ENCODE measurements at places on chromosomes 6 and 20.
A peak's percentile ranks its signal among the peaks of the same experiment; 100 is the strongest.

- DNase-seq = no peak
Observed at GRCh38 chr20:57167971-57168701, 98.3 kb downstream of the BMP7 start.

DNA sequence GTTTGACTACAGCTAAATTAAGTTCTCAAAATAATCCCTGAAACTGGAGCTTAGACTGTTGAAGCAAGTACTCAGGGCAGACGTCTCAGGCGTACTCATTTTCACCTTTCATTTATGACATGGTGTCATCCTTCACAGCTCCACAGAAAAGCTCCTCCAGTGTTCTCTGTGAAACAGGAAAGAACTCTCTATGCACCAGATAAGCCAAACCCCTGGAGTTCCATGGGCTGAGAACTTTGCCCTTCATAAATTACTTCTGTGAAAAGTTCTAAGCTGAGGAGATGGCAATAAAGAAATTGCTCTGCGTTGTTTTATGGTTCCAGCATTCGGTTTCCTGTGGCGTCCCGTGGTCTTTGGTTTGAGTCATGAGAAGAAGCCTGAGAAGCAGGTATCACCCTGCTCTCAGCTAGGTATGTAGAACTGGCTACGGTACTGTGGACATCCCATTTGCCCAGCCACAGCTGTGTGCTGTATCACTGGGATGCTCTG is 20.2 kb upstream of the RREB1 start:
- DNase-seq = no peak

GRCh38 chr6:20117474-20117873 is 94.8 kb downstream of the MBOAT1 start:
- no peak for DNase-seq

DNA sequence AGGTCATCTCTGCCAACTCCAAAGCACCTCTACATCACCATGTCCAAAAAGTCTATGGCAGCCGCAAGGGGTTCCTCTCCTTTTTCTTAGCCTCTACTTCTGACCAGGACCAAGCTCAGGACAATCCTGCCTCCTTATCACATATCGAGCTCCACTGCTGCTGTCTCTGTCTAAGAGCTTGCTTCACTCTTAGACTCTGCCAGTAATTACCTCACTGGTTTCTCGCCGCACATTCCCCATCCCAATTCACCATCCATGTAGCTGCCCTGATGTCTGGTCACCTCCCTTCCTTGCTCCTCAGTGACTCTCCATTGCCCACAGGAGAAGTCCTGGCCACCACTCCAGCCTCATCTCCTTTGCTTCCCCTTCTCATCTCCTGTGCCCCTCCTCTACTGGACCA is 24.1 kb upstream of the PI16 start:
- DNase-seq = no peak

- DNase-seq = no peak
Observed at GRCh38 chr6:169826697-169827096, 75.3 kb downstream of the ERMARD start.

DNA sequence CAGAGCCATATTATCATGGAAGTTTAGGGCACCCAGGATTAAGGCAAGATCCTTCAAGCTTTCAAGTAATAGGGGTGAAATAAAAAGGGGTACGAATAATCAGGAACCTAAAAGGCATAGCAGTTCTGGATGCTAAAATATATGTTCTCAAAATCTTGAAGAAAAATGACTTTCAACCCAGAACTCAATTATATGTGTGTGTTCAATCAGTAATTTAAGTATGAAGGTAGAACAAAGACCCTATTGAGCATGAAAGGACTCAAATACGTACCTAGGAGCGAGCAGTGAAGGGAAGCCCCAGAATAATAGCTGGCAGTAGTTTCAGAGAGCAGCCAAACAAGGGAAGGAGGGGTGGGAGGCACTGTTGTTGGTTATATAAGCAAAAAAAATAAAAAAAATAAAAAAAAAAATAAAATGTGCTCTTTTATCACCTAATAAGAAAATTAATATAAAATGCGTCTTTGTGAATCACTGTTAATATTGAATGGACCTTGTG is 45.4 kb downstream of the MYO6 start:
- DNase-seq = no peak

- DNase-seq = no peak
Observed at GRCh38 chr20:33443006-33443511, 504 bp downstream of the SNTA1 start.

- no peak for DNase-seq
Observed at GRCh38 chr6:36443471-36444428, 950 bp downstream of the KCTD20 start.

DNA sequence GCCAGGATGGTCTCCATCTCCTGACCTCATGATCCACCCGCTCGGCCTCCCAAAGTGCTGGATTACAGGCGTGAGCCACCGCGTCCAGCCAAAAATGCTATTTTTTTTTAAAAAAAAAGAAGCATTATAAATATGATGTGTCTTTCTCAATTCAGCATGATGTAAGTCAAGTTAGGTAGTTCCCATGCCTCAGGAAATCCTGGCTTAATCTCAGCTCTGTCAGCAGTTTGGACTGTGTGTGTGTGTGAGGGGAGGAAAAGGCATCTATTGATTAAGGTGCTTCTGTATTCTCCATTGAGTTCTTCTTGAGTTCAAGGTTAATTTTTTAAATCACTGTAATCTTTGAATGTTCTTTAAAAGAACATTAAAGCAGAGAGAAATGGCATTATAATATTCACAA is 51.5 kb downstream of the GMDS start:
- DNase-seq = no peak

- no peak for DNase-seq
Observed at GRCh38 chr6:45447716-45448115, 70.0 kb upstream of the SUPT3H start.

- no peak for DNase-seq
Observed at GRCh38 chr6:84764332-84765049, at the start of gene TBX18. Gene TBX18 (minus strand): TSS chr6:84764598. CDS start chr6:84764181, 417 bp downstream.

- DNase-seq = no peak
Observed at GRCh38 chr20:37366743-37367142, 20.8 kb downstream of the SRC start.

- DNase-seq = no peak
Observed at GRCh38 chr6:53426667-53427270, 78.0 kb upstream of the ELOVL5 start.

DNA sequence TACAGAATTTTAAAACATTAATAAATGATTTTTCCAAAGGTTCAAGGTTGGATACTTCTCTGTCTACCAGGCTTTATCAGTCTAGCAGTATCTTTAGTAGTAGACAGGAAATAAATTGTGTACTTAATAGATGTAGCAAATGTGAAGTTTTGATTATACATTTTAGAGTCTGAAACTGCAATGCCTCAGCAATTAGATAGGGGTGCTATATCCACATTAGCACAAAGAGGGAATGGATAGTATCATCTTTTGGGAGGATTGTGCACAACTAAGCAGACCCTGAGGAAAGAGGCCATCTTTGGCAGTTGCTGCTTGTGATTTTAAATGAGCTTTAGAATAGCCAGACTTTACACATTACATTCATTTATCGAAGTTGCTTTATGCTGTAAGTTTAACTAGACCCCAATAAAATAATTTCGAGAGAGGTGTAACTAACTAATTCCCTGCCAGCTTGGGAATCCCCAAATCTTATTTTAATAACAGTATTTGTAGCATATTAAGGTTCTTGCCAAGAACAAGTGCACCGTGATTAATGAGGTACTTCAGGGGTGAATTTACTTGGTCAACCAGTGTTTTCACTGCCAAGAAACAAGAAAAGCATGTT is 2.8 kb downstream of the KCNQ5 start:
- DNase-seq = peak; percentile 27

- DNase-seq = no peak
Observed at GRCh38 chr20:774016-774659, 5.8 kb upstream of the SLC52A3 start.

DNA sequence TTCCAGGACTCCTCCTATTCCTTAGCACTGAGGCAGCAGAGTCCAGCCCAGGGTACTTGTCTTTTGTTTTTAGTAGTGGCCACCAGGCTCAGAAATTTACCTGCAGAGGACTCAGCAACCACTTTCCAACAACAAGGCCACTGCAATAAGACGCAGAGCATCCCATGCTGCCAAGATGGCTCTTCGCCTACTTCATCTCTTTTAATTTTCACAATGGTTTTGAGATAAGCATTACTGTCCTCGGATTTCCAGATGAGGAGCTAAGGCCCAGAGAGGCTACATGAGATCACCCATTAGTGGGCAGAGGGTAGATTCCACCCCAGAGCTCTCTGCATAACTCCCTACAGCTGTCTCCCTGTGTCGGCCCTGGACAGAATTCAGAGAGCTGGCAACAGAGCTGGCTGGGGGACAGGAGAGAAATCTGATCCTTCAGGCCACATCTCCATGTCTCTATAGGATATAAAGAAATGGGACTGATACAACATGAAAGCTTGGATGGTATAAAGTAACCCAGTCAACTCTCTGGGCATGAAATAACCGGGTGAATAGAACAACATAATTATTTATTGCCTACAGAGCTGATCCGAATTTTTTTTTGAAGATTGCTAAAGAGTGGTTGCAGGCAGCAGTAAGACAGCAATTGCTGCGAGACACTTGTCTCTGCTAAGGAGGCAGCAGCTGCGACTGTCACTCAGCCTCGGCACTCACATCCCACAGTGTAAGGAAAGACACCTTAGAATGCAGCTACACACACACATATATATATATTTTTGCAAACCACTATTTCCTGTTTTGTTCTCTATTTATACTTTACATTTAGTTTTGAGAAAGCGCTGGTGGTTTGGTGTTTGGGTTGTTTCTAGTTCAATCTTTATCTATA is 37.2 kb downstream of the SCML4 start:
- no peak for DNase-seq

DNA sequence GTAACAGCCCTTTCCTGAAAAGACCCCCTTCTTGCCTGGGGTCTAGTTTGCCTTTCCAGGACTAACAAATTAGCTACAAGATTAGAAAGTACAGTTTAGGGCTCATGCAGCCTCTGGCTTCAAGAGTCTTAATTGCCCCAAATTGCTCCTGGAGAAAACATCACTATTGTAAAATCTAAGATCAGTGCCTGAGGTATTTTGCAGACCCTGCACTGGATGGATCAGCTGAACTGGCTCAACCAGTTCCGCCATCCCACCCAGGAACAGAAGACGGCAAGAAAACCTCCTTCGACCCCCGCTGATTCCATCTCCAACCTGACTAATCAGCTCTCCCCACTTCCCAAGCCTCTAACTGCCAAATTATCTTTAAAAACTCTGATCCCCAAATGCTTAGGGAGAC is 236.5 kb upstream of the KCNG1 start:
- DNase-seq = no peak

DNA sequence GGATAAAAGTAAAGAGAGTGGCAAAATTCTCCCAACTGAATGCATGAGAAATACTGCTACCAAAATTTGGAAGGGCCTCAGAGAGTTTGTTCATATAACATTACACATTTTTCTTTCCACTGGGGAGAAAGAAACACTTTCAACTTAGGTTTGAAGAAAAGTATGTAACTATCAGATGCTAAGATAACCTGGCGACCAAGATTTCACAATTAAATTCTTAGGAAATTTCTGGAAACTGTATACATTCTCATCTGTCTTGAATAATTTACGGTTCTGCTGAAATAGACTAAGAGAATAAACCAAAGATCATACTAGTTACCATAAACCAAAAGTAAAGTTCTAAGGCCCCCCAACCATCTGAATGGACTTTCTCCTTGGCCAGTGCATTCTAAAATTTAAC is 413.0 kb upstream of the RUNX2 start:
- no peak for DNase-seq

DNA sequence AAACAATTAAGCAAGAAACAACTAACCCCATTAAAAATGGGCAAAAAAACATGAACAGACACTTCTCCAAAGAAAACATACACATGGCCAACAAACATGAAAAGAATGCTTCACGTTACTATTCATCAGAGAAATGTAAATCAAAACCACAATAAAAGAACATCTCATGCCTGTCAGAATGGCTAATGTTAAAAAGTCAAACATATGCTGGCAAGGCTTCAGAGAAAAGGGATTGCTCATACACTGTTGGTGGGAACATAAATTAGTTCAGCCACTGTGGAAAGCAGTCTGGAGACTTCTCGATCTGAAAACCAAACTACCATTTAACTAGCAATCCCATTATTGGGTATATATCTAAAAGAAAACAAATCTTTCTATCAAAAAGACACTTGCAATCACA is 217.5 kb downstream of the TINAG start:
- DNase-seq = no peak

- DNase-seq = no peak
Observed at GRCh38 chr6:149895833-149896271, 2.1 kb downstream of the RAET1E start.

DNA sequence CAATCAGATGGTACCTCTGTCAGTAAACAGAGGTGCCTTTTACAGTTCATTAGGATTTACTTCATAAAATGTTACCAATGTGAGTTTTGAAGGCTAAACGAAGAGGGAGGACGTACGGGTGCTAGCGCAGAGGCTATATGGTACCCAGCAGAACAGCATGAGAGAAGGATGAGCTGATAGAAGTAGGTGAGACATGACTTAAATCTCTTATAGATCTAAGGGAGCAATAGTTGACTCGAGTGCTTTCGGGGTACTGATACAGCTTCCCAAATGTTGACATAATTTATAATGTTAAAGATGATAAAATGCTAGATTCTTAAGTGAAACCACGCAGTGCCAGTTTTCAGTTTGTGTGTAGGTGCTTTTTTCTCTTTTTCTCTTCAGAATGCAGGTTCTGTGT is 72.6 kb downstream of the HIVEP1 start:
- DNase-seq = no peak

DNA sequence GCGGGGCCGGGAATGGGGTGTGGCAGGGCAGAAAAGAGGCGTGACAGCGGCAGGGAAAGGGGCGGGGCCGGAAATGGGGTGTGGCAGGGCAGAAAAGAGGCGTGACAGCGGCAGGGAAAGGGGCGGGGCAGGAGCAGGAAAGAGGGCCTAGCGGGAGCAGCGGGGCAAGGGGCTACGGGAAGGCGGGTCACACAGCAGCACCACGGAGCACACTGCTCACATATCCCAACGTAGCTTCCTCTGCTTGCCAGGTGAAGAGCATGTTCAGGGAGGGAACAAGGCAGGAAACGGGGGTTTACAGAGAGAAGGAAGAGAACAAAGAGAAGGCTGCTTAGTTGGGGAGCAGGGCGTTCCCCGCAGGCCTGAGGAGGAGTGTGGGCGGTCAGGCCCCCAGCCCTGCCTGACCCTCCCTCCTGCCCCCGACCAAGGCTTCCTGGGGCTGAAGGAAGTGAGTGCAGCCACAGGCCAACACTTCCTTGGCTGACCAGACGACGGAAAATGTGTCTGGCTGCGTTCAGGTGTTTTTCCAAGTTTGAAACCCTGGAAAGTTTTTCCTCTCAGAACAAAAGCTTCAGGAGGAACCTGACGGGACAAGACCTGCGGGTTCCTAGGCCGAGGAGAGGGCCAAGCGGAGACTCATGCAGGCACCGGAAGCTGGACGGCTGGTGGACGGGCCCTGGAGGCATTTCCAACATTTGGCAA is 13.8 kb downstream of the UCKL1 start:
- DNase-seq = no peak

DNA sequence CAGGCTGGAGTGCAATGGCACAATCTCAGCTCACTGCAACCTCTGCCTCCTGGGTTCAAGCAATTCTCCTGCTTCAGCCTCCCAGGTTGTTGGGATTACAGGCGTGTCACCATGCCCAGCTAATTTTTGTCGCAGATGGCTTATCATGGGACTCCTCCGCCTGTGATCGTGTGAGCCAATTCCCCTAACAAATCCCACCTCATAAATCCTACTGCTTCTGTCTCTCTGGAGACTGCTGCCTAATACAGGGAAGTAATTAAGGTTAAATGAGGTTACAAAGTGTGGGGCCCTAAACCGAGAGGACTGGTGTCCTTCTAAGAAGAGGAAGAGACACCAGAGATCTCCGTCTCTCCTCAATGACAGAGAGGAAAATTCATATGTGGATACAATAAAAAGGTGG is 52.0 kb downstream of the TRPC4AP start:
- no peak for DNase-seq
